ENCODE measurements at places on chromosomes 11 and 22.

GRCh38 chr11:110447897-110448745 is 18.4 kb downstream of the FDX1 start:
- no peak for DNase-seq

DNA sequence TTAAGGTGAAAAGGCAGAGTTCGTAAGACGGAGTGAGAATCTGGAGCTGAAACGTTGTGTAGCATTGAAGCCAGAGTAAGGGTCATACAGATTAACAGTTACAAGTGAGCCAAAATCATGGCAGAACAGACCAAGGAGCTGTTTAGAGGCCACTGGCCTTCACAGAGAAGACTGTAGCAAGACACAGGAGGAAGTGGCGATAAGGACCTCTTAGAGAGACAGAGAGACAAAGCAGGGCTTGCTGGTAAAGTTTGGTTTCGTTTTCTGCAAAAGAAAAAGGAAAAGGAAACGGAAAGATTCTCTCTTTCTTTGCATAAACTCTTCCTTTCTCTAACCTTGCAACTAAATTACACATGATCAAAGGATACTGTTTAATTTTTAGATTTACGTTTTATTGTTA is 83.0 kb downstream of the AASDHPPT start:
- DNase-seq = no peak

GRCh38 chr11:118497831-118498230 is 29.4 kb upstream of the TTC36 start:
- no peak for DNase-seq

GRCh38 chr11:124211321-124211720 is 28.2 kb downstream of the OR10D3 start:
- no peak for DNase-seq

GRCh38 chr11:33585586-33586209 is 114.9 kb downstream of the C11orf91 start:
- no peak for DNase-seq

GRCh38 chr11:73288192-73288872 is 16.2 kb downstream of the P2RY6 start:
- no peak for DNase-seq

DNA sequence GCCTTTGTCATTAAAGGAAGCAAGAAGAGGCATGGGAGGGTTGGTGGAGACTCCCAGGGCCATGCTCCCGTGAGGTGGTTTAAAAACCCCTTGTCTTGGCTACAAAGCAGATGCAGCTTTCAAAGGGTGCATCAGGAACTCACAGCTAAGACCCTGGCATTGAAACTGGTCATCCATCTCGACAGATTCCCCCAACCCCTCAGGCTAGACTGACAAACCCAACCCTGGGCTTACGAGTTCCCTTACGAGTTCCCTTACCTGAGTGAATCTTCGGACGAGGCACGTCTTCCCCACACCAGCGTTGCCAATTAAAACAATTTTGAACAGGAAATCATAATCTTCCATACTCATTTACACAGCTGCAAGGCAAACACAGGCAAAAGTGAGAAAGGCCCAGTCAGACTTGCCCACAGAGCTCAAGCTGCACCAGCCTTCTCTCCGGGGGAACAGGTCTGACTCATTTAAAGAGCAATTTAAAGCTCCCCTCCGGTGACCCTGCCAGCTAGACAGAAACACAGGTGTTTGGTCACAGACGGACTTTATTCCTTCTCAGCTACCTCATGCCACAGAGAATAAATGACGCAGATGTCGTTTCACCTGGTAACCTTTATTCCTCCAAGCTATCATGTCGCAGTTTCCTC is 74.6 kb downstream of the RAB30 start:
- DNase-seq = no peak

DNA sequence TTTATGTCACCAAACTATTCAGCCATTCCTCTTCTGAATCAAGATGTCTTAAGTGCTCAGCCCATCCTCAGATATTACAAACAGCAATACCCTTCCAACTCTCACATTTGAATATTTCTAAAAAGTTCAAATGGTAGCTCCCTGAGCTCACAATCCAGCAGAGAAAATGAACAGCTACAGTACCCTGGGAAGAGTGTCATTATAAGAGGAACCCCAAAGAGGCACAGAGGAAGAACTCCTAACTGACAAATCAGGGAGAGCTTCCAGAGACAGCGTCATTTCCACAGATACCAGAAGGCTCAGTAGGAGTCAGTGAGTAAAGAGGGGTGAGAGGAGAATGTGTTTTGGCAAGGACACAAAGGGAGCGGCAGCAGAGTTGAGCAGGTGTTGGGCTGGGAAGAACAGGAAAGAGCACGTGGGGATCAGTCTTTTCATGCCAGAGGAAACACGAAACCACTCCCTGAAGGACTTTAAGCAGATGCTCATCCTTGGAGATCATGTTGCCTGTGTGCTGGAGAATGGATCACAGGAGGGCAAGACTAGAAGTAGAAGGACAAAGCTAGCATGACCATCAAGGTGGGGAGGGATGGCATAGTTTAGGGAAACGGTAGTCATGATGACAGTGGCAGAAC is 4.3 kb downstream of the CLTCL1 start:
- no peak for DNase-seq

GRCh38 chr22:40401532-40401931 is 31.1 kb downstream of the SGSM3 start:
- no peak for DNase-seq

DNA sequence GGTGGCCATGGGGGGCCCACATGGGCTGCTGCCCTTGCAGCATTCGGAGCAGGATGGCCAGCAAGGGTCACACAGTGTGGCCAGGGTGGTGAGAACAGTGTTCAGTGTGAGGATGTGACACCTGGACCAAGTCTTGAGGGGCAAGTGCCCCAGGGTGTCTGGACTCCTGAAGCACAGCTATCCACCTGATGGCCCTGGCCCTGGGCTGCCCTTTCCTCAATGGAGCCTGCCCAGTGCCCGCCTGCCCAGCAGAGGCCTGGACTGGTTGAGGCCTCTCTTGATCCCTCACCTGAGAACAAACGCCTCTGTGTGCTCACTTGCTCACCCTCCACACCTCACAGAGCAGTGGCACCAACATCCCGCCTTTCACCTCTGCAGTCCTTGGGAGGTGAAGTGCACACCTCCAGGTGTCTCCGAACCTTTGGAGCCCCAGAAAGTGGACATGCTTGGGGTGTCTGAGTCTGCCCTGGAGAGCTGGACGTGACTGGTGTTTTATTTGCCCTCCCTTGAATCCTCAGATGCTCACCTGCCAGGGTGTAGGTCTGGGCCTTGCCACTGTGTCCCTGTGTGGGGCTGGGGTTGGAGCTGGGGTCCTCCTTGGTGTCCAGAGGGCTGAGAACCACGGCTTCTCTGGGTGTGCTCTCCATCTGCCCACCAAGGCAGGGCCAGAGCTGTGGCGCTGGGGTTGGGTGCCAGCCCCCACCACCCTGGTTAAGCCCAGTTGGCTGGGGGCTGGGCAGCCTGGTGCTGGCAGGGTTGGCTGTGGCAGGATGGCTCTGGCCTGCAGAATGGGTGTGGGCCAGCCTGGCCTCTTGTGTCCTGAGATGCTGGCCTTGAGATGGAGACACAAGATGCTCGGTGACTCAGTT is 3.8 kb upstream of the MUC2 start:
- no peak for DNase-seq

DNA sequence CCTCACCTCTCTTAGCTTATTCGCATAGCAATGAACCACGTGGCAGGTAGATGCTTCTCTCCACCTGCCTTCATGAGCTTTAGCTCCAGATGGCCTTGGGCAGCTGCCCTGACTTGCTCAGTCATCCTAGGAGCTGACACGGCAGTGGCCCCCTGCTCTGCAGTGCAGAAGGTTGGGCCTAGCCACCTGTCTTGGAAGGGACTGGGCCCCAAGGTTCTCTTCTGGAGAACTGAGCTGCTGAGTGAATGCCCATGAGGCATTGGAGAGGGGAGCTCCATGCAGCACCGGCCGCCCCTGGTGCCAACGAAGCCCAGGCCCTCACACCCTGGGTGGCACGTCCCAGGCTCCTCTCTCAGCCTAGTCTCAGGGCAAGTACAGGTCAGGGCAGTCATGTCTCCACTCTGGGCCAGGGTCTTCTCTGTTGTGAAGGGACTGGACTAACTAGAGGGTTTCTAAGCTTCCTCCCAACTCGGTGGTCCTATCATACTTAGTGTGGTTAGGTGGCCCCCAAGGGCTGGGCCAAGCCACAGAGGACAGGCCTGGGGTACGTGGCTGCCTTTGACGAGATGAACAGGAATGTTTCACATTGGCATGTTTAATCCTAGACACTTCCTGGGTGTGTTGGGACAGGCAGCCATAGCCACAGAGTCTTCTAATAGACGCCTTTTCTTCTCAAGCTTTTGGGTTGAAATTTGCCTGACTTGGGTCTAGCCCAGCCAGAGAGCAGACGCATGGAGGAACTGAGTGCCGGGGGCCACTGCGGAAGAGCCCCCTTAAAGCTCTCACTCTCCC is 47.9 kb downstream of the ALX4 start:
- no peak for DNase-seq

GRCh38 chr11:126522152-126522551 is 166.7 kb downstream of the ST3GAL4 start:
- DNase-seq = no peak

- no peak for DNase-seq
Measured at GRCh38 chr11:124839972-124840621, 25.1 kb upstream of the ROBO3 start.

GRCh38 chr11:78000193-78000592 is 5.7 kb upstream of the INTS4 start:
- no peak for DNase-seq

DNA sequence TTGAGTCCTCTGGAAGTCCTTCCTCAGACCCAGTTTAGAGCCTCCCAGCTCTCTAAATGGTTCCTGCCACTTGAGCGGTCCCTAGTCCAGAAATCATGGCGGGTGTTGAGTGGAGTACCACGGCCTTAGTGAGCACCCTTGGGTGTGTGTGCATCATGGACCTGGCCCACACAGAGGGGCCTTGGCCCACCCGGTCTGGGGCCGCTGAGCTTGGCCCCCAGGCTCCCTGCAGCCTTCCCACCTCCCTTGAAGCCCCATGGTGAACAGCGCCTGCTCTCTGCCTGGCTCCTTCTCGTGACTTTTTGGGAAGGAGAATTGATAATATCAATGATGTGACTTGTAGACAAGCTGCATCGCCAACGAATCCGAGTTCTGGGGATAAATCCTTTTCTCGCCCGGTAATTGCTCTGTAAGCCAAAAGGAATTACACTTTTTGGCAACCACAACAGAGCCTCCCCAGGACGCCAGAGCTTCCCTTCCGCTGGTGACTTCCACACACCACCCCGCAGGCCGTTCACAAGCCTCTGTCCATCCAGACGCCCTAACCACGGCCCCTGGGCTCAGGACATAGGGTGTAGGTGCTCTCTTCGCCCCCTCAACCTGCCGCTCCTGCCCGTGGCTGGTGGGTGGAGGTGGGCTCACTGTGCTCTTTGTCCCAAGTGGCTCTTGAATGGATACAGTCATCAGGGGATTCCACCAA is 93.8 kb downstream of the NECTIN1 start:
- no peak for DNase-seq

DNA sequence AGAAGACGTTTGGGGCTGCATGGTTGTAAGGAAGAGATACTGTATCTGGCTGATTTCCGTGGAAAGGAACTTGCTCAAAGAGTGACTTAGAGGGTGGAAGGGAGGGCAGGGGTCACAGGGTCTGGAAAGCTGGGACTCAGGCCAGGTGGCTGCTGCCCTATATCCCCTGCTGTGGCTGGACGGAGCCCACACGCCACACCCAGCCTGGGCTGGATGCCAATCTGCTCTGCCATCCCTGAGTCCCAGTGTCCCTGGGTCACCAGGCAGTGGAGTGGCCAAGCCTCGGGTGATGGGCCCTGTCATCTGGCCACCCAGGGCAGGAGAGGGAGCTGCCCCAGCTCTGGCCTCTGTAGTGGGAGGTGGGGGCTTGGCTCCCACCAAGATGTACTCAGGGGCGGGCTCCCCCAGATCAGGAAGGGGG is 26.5 kb upstream of the KRTAP5-7 start:
- DNase-seq = no peak

DNA sequence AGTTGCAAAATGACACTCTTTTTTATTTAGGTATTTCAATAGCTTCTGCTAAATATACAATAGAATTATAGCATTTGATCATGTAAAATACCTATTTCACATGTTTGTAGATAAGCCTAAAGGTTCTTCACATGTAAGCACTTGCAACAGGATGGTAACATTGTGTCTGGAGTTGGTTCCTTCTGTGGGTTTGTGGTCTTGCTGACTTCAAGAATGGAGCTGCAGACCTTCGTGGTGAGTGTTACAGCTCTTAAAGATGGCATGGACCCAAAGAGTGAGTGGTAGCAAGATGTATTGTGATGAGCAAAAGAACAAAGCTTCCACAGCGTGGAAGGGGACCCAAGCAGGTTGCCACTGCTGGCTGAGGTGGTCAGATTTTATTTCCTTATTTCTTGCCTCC is 246.4 kb upstream of the PDGFD start:
- no peak for DNase-seq

DNA sequence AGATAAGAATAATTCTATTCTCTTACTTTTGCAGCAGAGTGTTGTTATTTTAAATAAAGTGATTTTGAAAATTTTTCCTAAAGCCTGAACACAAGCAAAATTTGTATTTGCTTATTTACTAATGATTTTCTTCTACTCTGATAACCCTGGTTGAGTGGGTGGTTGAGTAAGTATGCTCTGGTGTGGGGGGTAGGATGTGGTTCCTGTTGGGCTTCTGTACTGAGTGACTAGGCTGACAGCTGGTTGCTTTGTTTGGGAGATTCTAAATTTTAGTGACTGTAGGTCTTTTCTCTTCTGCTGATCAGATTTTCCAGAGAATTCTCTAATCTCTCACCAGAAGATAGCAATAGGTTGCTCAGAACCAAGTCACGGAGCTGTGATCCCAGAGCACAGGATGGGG is 61.6 kb downstream of the METTL15 start:
- no peak for DNase-seq

DNA sequence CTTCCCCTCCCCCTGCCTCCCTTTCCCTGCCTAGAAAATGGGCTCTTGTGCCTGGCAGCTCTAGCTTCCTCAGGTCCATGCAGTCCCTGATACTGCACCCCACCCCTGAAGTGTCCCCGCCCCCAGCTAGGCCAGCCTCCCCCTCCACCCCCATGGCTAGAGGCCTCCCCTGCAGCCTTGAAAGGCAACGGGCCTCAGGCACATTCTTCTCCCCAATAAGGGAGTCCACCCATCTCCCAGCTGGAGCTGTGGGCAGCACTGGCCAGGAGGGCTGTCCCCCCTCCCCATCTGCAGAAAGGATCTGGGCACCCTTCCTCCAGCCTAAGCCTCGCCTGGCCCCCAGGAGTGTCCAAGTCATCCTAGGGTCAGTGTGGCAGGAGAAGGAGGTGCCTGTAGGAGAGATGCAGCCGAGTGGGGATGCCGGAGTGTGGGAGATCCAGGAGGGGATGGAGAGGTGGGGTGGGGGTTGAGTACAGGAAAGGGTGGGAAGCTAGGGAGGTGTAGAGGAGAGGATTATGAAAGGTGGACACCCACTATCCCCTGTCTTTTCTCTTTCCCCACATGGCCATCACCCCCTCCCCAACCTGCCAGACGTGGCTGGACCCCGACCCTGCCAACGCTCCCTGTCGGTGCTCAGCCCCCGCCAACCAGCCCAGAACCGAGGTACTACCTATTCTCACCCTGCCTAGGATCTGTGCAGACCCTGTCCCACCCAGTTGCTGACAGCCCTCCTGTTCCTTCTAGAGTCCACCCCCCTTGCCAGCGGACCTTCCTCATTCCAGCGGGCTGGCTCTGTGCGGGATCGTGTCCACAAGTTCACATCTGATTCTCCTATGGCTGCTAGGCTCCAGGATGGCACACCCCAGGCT is 9.3 kb downstream of the SMTN start:
- DNase-seq = no peak

- DNase-seq = no peak
Measured at GRCh38 chr11:134741453-134742223, 329.6 kb upstream of the B3GAT1 start.

- no peak for DNase-seq
Measured at GRCh38 chr11:31826536-31827438, 15.7 kb upstream of the PAX6 start.
